Camera-type eye (tissue), 1 donor: ENCODE measurements at places on chromosomes 1 and 21. TPM values are rescaled to one million over a fixed set of nuclear protein-coding genes. Genes with fewer than 3 reads are reported as not detected.

The MASP2 gene
- not detected for total RNA-seq

The NBPF4 gene
- total RNA-seq: not detected

The RNU1-3 gene
- total RNA-seq: under 0.01 TPM

The ZNF281 gene
- total RNA-seq: 45.9 TPM

The SLAMF7 gene
- 0.22 TPM for total RNA-seq

The NTMT2 gene
- total RNA-seq: 0.99 TPM

The MEX3A gene
- total RNA-seq: 37.0 TPM

The BEND5 gene
- total RNA-seq: 16.3 TPM

The CTTNBP2NL gene
- 27.7 TPM for total RNA-seq

The DVL1 gene
- 57.0 TPM for total RNA-seq

The TMPRSS3 gene
- 4.4 TPM for total RNA-seq

The UBL4B gene
- total RNA-seq: 1.3 TPM

The LAPTM5 gene
- 11.3 TPM for total RNA-seq

The FAM163A gene
- total RNA-seq: 1.3 TPM
